ENCODE measurements at places on chromosomes 12 and 14.
A peak's percentile ranks its signal among the peaks of the same experiment; 100 is the strongest.

DNA sequence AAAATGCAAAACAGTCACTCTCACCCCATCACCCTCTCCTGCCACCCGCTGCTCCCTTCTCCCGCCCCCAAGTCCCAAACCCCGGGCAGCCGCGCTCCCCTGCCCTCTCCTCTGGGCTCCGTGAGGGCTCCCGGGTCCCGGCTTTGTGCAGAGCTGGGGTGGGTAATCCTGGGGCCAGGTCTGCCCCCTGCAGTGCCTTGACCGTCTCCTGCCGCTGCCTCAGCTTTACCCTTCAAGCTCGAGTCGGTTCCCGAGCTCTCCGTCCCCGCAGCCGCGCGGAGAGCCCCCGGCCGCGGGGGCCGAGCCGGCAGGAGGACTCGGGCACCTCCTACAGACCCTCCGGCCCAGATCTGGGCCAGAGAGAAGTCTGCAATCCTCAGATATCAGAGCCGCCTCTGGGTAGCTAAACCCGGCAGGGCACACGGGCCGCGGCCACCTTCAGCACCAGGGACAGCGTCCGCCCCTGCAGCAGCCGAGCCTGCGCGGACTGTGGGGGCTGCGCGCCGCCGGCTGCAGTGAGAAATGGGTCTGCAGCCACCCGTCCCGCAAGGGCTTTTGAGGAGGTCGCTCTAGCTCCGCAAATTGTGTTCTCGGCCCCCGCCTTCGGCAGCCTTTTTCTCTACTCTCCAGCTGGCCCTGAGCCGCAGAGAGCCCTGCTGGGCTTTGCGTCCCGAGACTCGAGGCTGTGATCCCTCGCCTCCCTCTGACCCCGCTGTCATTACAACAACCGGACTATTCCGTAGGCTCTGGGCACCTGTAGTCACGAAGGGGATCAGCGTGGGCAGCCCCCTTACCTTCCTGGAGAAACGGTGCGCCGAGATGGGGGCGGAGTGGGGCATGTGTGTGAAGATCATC, 1.2 kb downstream of the PRMT8 start:
- H3K27me3 ChIP-seq, result peaks cover 23% of the 10 kb centered on the region
- no peaks in the 10 kb centered on the region for H3K36me3 ChIP-seq
- H3K4me3 ChIP-seq, result no peak overlapping the region
- peak; percentile 94 for DNase-seq
- H3K4me1 ChIP-seq, result peaks cover 32% of the 10 kb centered on the region

GRCh38 chr14:59185676-59186075, 2.8 kb upstream of the DAAM1 start:
- peaks cover 6% of the 10 kb centered on the region for H3K4me1 ChIP-seq
- H3K27me3 ChIP-seq, result no peaks in the 10 kb centered on the region
- no peak overlapping the region for H3K27ac ChIP-seq
- DNase-seq, result no peak

DNA sequence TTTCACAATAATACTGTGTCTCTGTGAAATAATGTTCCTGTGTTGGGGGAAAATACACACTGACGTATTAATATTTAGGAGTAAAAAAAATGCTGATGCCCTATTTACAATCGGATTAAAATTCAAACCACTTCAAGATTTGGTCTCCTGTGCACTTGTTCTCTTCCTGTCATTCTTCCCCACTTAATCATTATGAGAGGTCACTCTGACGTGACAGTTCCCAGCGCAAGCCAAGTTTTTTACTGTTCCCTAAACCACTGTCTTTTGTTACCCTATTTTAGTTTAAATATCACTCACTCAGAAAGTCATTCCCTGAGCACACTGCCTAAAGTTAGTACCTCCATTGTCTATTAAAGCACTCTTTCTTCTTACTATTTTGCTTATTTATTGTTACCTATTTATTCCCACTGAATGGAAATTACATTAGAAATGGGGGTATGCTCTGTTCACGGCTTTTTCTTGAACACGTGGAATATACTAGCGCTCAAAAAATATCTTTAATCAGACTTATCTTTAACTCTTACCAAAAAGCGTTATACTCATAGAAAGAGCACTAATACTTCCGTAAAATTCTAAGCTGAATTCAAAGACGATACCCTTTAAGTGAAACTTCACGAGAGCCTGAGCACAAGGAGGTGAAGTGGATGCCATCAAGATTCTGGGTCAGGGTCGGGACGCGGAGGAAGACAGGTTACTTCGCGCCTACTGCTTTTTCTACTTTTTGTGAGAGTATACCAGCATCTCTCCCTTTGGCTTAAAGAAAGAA, 670 bp upstream of the PSMA3 start:
- H3K27ac ChIP-seq, result peak overlapping the region; percentile 98
- peaks cover 9% of the 10 kb centered on the region for H3K4me1 ChIP-seq
- DNase-seq, result peak; percentile 52
- H3K4me3 ChIP-seq, result peak overlapping the region; percentile 77
- H3K27me3 ChIP-seq, result no peaks in the 10 kb centered on the region

DNA sequence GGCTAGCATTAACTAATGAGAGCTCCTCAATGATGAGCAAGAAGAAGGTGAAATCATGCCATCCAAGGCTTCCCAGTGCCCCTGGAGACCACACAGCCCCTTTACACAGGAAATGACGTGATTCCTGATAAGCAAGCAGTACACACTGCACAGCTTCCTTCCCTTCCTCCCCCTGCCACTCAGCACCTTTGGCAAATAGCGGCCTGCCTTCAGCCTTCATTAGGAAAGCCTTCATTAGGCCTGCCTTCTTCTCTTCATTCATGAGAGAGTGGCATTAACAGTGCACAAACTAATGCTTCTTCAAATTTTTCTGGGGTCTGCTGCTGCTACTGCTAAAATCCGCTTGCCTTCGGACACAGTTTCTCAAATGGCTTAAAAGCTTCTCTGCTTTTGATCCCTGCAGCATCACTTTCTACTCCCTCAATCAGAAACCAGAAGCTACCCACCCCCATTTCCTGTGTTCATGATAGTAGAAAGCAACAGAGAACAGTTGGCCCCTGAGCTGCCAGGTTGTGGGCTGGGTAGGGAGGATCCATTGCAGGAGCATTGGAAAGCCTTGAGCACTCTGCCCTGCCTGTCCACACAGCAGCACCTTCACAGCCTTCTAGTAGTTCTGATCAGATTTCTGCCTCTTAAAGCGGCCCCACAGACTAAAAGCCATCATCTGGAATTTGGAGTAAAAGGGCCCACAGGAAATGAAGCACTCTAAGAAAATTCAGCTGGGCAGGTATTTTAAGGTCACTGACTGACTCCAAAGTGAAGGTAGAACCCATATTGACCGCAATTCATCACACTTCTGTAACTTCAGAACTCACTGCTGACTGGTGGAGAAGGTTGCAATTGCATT, 103.8 kb upstream of the ETV6 start:
- no peak for DNase-seq
- H3K36me3 ChIP-seq, result no peaks in the 10 kb centered on the region
- H3K27me3 ChIP-seq, result no peaks in the 10 kb centered on the region
- H3K4me3 ChIP-seq, result no peak overlapping the region
- no peak overlapping the region for H3K27ac ChIP-seq
- peaks cover 27% of the 10 kb centered on the region for H3K4me1 ChIP-seq

DNA sequence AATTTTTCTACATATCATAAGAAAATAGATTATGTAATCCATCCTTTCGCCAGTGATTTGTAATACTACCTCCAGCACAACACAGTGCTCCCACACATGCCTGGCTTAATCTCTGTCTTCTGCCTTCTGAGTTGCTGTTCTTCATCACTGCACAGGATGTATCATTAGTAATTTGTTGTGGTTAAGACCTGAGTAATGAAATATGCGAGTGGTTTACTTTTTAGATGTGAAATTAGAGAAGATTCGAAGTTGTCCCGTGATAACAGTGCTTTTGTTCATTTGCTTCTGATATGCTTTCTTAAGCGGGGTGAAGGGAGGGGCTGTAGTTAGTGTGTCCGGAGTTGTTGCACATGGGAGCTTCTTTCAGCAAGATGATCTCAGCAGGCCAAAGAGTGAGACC, 18.1 kb downstream of the KRT85 start:
- no peaks in the 10 kb centered on the region for H3K36me3 ChIP-seq
- no peaks in the 10 kb centered on the region for H3K27me3 ChIP-seq
- no peak for DNase-seq
- H3K27ac ChIP-seq, result no peak overlapping the region
- no peak overlapping the region for H3K4me3 ChIP-seq

DNA sequence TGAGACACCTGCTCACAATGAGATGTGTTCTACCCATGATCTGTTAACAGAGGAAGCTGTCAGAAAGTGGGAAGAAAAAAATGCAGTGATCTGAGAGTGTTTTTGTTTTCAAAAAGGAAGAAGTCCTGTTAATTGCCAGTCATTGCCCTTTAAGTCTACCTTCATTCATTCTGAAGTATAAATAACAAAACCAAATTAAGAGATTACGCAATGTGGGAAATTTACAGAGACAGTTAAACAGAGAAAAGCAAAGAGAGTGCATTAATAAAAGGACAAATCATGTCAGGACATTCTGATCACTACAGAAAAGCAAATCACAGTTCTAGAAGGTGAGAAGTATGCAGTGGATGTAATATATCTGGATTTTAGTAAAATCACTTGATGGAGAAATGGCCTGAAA, 154.2 kb downstream of the NRXN3 start:
- H3K4me3 ChIP-seq, result no peak overlapping the region
- no peak for DNase-seq
- H3K27me3 ChIP-seq, result peaks cover 7% of the 10 kb centered on the region
- no peak overlapping the region for H3K27ac ChIP-seq

DNA sequence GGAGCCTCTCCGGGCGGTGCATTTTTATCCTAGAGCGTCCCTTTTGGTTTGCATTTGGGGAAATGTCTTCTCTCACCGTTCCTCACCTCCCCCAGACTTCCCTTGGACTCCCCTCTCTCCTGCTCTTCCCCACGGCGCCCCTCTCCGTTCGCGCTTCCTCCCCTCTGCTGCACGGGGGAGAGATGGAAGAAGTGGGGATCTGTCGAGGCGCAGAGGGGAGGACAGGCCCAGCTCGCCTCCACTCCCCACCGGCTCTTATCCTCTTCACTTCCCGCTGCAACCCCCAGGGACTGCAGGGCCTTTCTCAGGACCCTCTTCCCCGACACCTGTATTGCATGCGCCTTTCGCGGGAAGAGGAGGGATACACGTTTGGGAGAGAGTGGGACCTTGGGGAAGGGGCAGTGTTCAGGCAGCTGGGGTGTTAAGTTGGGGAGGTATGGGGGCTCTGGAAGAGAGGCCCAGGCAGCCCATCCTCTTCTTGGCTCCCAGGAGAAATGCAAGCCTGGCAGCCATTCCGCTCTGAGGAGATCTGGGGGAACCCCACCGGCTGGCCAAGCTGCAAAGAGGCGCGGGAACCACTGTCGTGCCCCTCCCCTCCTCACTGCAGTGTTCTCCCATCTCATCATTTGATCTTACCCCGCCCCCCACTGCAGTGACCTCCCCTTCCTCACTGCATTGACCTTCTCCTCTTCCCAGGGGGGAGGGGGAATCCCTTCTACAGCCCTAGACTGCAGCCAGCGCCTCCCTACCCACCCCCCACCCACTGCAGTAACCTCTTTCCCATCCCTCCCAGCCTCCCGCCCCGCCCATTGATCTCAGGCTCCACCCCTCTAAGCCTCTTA, 788 bp downstream of the ENO2 start:
- H3K27me3 ChIP-seq, result no peaks in the 10 kb centered on the region
- DNase-seq, result peak; percentile 51
- H3K4me1 ChIP-seq, result peaks cover 18% of the 10 kb centered on the region
- peak overlapping the region; percentile 84 for H3K27ac ChIP-seq
- peak overlapping the region; percentile 78 for H3K4me3 ChIP-seq
- H3K36me3 ChIP-seq, result peaks cover 36% of the 10 kb centered on the region

DNA sequence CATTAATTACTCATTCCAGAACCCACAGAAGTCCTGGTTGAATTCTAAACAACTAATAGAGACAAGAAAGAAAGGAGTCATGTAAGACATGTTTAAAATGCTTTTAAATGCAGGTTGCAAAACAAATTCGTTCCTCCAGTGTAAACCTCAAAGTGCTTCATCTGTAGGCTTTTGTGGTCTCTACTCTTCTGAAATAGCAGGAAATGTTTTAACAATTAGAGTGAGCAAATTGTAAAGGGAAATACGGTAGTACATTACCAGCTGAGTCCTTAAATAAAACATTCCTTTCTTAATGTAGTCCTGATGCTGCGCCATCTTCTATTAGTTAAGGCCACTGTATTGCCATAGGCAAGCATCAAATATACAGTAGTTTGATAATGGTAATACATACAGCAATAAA, 1934.2 kb upstream of the SEL1L start:
- no peak for DNase-seq
- H3K36me3 ChIP-seq, result no peaks in the 10 kb centered on the region
- no peak overlapping the region for H3K27ac ChIP-seq
- H3K4me3 ChIP-seq, result no peak overlapping the region
- no peaks in the 10 kb centered on the region for H3K27me3 ChIP-seq
- H3K4me1 ChIP-seq, result no peaks in the 10 kb centered on the region

DNA sequence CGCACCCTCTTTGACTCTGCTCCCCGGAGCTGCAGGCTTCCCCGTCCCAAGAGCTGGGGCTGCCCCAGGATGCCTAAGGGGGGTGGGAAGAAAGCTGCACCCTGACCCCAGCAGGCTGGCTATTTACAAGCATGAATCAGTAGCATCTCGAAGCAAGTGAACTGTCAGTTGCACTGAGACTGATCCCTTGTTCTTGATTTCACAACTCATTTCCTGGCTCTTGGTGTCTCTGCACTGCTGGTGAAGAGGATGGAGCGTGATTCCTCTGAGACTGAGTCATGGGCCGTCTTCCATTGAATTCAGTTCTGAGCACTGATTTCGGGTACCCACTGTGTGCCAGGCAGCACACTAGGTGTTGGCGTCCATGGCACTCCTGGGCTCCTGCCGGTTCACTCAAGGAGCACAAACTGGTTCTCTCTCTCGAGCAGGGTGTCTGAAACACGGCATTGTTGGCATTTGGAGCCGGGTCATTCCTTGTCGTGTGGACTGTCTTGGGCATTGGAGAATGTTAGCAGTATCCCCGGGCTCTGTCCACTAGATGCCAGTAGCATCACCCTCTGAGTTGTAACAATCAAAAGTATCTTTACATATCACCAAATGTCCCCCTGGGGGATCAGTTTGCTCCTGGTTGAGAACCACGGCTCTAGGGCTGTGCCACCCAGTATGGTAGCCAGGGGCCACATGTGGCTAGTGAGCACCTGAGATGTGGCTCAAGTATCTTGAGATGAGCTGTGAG, 86.9 kb downstream of the RIN3 start:
- no peak for DNase-seq
- no peaks in the 10 kb centered on the region for H3K36me3 ChIP-seq
- H3K27ac ChIP-seq, result peak overlapping the region; percentile 87
- H3K4me3 ChIP-seq, result no peak overlapping the region
- H3K27me3 ChIP-seq, result no peaks in the 10 kb centered on the region

DNA sequence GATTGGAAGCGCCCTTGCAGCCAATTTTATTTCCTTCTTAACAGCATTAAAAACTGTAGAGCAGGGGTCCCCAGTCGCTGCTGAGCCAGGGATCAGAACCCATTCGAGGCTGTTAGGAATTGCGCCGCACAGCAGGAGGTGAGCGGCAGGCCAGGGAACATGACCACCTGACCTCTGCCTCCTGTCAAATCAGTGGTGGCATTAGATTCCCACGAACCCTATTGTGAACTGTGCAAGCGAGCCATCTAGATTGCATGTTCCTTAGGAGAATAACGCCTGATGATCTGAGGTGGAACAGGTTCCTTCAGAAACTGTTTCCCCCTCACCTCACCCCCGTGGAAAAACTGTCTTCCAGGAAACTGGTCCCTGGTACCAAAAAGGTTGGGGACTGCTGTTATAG, 107.4 kb downstream of the DNAI7 start:
- H3K4me1 ChIP-seq, result no peaks in the 10 kb centered on the region
- H3K36me3 ChIP-seq, result no peaks in the 10 kb centered on the region
- no peaks in the 10 kb centered on the region for H3K27me3 ChIP-seq

GRCh38 chr12:92124689-92125029, 21.0 kb downstream of the BTG1 start:
- no peak for DNase-seq
- peaks cover 8% of the 10 kb centered on the region for H3K4me1 ChIP-seq
- no peak overlapping the region for H3K27ac ChIP-seq
- no peak overlapping the region for H3K4me3 ChIP-seq
- H3K27me3 ChIP-seq, result no peaks in the 10 kb centered on the region

Data from stomach (tissue), 19 donors.